ENCODE measurements at places on chromosomes 6 and 20.
A peak's percentile ranks its signal among the peaks of the same experiment; 100 is the strongest.

- no peak for DNase-seq
These were observed 211.2 kb downstream of the C6orf118 start for GRCh38 chr6:165098165-165098564.

DNA sequence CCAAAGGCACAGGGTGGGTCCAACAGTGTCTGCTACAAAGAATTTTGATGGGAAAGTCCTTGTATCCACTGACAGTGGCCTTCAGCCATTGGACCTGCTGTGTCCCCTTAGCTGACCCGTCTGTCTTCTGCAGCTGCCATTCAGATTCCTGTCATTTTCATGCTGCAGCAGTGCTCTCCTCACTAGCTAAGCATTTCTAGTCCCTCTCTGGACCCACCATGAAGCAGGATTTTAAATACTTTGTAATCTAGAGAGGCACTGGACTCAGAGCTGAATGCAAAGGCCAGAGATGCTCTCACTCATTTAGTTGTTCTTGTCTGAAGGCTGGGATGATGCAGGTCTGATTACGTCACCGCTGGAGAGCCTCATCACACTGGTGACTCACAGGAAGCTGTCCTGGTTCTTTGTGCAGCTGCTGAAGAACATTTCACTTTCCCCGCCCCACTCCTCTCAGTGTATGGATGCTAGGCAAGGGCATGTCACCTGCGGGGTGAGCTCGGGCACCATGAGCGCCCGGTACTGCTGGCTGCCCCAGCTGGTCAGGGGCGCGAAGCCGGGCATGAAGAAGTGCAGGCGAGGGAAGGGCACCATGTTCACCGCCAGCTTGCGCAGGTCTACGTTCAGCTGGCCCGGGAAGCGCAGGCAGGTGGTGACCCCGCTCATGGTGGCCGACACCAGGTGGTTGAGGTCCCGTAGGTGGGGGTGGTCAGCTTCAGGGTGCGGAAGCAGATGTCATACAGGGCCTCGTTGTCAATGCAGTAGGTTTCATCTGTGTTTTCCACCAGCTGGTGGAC, 19.4 kb upstream of the TUBB2A start:
- DNase-seq, result peak; percentile 8

- DNase-seq, result no peak
These were observed 12.9 kb upstream of the EZR start for GRCh38 chr6:158832026-158832425.

GRCh38 chr6:156718647-156719394, 58.4 kb upstream of the ARID1B start:
- DNase-seq, result no peak

GRCh38 chr6:164124986-164125385, 710.5 kb downstream of the QKI start:
- DNase-seq, result no peak

DNA sequence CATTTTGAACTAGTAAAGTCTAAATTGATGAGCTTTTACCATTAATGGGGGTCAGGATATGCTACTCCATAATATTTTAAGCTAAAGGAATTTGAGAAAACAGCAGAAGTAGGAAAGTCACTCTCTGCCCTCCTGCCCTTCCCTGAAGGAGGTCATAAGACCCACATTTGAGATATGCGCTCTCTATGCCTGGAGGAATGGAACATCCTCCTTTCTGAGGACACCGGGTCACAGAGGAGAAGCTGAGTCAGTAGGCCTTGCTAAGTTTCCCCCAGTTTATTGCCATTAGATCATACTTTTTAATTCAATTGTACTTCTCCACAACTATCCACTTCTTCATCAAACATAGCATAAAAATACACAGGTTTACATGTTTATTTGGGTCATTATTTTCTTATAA, 40.3 kb downstream of the AKAP7 start:
- no peak for DNase-seq

DNA sequence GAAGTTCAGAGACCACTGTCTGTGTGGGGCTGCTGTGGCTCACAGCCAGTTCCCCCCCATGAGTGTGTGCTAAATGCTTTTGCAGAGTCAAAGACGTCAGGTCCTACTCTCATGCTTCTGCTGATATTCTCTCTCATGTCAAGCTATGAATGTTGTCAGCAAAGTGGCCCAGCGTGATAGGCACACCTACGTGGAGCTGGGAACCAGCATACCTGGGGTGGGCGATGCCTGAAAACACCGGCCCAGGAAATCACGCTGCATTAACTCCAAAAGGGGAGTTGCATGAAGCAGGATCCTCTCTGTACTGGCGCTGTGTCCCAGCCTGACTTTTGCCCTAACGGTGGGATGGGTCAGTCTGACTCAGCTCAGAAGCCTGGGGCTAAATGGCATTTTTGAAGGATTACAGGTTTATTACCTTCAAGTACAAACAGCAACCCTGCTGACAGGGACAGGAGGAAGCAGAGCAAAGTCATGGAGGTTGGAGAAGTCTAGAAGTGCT, 9.0 kb upstream of the MRPS10 start:
- DNase-seq, result no peak

DNA sequence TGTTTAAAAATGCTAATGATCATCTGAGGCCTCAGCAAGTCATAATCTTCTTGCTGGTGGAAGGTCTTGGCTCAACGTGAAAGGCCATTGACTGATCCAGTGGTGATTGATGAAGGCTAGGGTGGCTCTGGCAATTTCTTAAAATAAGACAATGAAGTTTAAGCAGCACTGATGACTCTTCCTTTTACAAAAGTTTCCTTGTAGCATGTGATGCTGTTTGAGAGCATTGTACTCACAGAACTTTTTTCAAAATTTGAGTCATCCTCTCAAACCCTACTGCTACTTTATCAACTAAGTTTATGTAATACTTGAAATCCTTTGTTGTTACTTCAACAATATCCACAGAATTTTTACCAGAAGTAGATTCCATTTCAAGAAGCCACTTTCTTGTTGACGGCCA, 382.3 kb downstream of the ESR1 start:
- no peak for DNase-seq

DNA sequence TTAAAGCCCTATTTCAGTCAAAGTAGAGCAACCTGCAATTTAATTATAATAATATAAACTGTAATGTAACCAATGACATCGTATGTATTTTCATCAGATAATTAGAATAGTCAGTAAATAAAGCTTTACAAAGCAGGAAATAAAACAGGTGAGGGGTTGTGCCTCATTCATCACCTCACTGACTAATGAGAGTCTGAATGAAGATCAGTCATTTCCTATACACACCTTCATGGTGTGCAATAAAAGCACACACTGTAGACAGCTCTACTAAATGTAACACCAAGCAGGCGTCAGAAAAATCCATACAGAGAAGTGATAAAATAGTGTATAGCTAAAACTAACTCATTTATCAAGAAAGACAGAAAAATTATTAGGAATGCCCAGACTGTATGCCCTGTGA, 105.9 kb downstream of the MAN1A1 start:
- DNase-seq, result no peak

DNA sequence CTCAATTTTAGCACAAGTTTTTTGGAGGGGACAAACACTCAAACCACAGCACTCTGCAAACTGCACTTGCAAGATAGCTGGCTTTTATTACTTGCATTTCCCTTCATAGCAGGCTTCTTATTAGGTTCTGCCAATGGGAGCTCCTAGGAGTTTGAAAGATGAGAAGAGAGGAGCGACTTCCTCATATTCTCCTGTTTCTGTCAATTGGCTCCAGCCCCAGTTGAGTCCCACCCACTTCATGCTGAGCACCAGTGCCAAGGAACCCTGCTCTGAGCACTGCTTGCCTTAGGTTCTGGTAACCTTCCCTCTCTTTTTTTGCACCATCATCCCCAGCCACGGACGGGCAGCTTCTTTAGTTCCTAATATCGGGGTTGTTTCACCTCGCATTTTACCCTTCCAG, 67.9 kb downstream of the PSMB1 start:
- DNase-seq, result no peak

- DNase-seq, result no peak
These were observed 44.4 kb downstream of the GOPC start for GRCh38 chr6:117557951-117558350.

GRCh38 chr6:112227411-112227810, 27.0 kb downstream of the LAMA4 start:
- DNase-seq, result no peak

- no peak for DNase-seq
These were observed 165.6 kb downstream of the SLC24A3 start for GRCh38 chr20:19378058-19378457.

Data from NCI-H2227 treated with DMSO at 0.1 percent for 48 hours (cell line).